ENCODE measurements at places on chromosomes 7 and 10. TPM values are rescaled to one million over a fixed set of nuclear protein-coding genes. Genes with fewer than 3 reads are reported as not detected.

STEAP4 gene
- 0.52 TPM for polyA plus RNA-seq

CEP55 gene
- polyA plus RNA-seq: 17.7 TPM

GRCh38 chr7:28587211-28587610 lies 174.9 kb downstream of the CREB5 start:
- DNase-seq: no peak

GIMAP6 gene
- polyA plus RNA-seq: 0.09 TPM

DNA sequence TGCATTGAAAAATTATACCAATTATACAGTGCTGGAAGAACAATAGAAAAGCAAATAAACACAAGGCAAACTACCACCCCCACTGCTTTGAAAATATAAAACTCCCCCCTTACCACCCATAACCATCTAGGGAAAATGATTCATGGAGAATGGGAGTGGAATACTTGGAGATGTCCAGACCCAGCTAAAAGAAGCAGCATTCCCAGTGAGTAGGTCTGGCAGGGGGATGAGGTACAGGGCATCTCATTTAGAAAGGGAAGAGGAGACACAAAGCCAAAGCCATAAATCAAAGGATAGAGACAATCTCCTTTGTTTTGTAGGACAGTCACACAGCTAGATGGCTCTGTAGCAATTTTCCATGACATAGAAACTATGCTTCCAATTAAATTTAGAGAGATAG lies 36.0 kb upstream of the DGKI start:
- no peak for DNase-seq

DNA sequence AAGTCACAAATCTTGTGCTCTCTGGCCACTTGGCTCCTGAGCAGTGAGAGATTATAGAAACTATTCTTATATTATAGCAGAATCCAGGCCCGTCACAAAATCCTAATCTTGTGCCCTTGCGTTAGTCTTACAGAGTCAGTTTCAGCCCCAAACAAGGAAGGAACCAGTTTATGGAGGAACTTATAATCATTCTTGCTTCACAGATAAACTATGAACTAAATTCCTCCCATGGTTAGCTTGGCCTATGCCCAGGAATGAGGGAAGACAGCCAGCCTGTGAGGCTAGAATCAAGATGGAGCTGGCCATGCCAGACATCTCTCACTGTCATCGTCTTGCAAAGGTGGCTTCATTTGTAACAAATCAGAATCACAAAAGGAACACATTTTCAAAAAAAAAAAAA lies 199.7 kb upstream of the PITRM1 start:
- DNase-seq: no peak

GRCh38 chr10:17984056-17984455 lies 32.3 kb downstream of the SLC39A12 start:
- no peak for DNase-seq

GRCh38 chr10:132508581-132509443 lies 28.8 kb upstream of the INPP5A start:
- DNase-seq: no peak

DNA sequence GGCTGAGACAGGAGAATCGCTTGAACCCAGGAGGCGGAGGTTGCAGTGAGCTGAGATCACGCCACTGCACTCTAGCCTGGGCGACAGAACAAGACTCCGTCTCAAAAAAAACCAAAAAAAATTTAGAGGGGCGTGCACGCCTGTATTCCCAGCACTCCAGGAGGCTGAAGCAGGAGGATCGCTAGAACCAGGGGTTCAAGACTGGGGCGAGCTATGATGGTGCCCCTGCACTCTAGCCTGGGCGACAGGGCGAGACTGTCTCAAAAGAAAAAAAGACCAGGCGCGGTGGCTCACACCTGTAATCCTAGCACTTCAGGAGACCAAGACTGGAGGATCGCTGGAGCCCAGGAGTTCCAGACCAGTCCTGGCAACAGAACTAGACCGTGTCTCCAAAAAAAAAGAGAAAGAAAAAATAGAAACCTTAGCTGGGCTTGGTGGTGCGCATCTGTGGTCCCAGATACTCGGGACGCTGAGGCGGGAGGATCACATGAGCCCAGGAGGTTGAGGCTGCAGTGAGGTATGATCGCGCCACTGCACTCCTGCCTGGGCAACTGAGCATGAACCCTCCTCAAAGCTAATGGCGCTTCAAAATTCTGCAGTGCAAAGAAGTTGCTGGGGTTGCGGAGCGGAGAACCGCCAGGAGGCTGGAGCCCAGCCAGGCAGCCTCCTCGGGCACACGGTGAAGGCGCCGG lies 382 bp upstream of the MBLAC1 start:
- DNase-seq: no peak

GRCh38 chr7:159160450-159160849 lies 15.8 kb upstream of the VIPR2 start:
- DNase-seq: no peak

GRCh38 chr7:134935701-134936100 lies 50.6 kb upstream of the AGBL3 start:
- DNase-seq: no peak

GRCh38 chr10:125700355-125700911 lies 17.5 kb upstream of the TEX36 start:
- no peak for DNase-seq

ASB13 gene
- polyA plus RNA-seq: 6.4 TPM

REPIN1 gene
- polyA plus RNA-seq: 13.9 TPM

ZNF853 gene
- 0.03 TPM for polyA plus RNA-seq

DNA sequence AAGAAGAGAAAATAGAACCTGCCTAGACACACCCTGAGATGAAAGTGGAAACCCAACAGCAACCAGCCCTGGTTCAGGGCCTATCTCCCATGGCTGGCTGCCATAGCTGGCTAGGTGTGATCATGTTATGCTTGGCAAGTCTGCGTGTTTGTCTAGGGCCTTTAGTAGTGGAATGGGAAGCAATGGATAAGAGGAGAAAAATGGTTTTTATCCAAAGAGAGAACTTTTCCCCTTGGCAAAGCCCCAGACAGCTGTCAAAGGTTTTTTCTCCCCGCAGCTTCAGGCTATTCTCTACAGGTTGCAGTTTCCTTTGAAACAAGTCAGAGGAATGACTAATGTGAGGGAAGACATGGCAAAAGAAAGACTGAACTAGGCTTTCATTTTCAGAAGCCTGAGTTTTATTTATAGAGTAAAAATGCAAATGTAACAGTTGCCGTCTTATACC lies 161.5 kb downstream of the SEMA3D start:
- no peak for DNase-seq

DNA sequence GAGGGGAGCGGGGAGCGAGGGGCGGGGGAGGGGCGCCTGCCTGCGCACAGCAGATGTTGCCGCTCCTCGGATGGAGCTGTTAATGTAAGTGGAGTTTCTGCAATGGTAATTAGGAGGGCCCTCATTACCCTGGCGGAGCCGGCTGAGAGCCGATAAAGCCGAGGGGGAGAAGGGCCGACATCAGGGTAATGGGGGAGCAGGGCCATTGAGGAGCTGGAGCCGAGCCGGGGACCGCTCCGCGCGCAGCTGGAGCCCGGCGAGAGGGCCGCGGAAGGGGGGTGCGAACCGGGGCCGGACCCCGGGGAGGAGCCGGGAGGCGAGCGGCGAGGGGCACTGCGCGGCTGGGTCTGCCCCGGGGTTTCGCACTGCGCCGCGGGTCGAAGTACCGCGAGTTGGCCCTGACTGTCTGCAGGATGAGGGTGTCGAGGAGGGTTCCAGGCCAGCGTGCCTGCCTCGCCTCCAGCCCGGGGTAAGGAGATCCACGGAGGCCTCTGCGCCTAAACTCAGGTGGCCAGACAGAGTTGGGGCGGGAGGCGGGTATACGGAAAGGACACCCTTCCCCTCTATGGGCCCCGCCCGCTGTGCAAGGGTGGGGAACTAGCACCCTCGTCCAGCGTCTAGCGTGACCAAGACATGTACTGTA lies 55.0 kb upstream of the LBX1 start:
- no peak for DNase-seq

EPO gene
- 0.41 TPM for polyA plus RNA-seq

DNA sequence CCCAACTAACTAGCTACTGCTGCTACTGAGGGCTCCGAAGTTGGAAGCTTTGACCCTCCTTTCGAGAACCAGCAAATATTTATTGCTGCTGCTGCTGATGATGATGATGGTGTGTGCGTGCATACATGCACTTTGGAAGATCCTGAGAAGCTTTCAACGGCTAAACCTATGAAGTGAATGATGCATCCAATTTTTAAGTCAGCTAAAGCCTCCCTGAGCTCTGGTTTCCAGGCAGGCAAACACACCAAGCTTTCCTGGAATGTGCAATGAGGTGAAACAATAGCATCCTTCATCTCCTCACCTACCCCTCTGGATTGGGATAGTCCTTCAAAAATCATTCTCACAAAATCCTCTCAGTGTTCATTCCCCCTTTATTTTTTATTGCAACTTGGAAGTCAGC lies 13.9 kb downstream of the MACC1 start:
- no peak for DNase-seq

DNA sequence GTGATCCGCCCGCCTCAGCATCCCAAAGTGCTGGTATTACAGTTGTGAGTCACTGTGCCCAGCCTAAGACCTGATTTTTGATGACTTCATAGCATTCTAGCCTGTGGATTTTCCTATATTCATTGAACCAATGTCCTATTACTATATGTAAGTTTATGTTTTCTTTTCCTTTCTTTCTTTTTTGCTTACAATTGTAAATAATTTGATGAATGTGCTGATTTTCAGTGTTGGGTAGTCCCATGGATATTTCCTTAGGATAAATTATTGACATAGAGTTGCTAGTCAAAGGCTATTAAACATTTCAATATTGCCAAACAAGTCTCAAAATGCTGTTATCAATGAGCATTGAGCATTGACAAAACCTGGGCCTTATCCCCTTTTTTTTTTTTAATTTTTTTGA lies 9.9 kb upstream of the PHYH start:
- DNase-seq: no peak

GRCh38 chr7:4613846-4614548 lies 68.1 kb upstream of the FOXK1 start:
- DNase-seq: no peak

- DNase-seq: no peak
Observed at GRCh38 chr10:100265821-100266485, 1.5 kb downstream of the CWF19L1 start.

DNA sequence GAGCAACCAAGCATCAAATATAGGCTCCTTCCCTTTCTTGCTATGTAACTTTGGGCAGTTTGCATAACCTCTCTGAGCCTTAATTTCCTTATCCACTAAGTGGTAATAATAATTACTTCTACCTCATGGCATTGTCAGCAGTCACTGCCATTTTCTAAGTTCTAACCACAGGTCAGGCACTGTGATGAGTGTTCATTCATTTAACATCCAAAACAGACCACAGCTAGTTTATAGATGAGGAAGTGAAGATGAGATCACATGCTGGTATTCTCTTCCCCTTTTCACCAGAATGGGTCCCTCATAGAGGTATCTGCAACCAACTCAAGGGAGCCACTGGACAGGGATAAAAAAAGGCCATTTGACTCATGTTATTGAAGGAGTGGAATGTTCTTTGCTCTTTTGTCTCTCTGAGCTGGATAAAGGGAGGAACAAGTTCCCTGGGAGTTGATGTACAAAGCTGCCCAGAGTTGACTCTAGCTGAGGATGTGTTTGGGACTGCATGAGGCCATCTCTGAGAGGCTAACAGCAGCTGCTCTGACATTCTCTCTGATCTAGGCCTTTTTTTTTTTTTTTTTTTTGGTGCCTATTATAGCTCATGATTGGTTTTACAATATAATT lies 65.0 kb downstream of the DNAJC12 start:
- DNase-seq: no peak

GRCh38 chr10:117439243-117439912 lies 64.1 kb upstream of the PDZD8 start:
- DNase-seq: peak; percentile 98

SFXN3 gene
- 78.7 TPM for polyA plus RNA-seq

- no peak for DNase-seq
Observed at GRCh38 chr10:81031774-81032173, 494.1 kb downstream of the SH2D4B start.

DNA sequence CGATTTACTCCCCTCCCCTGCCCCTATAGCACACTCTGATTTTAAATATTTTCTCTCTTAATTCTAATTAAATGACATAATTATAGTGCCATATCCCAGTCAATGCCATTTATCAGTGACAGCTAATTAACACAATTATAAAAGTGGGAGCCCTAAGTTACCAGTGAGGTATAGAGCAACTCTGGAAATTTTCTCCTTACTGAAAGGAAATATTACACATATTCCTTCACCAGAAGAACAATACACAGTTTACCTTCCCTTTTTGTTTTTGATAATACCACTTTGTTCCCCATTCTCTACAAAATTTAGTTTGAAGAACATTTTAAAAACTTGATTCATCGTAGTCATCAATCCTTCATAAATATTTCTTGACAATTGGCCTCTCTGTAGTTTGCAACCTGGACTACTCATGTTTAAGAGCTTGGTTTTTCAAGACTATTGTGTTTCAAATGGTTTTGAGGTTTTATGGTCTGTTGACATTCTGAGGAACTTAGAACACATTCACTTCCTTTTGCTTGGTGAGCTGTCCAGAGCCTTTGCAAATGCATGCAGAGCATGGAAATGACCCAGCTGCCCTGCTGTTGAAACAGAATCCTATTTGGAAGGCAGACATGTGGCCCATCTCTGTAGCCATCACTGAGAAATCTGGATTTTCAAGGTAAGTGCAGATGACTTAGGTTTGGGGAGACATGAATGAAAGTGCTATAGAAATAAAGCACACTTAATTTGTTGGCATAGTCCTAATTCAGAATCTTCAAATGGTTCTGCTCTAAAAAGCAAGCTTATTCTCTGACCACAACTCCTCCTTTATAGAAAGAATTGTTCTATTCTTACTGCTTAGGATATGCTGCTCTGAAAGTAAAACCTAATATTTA lies at the start of gene GPR141:
Gene GPR141, plus strand, starts transcription at position 521 of the 875 bp plus-strand sequence. CDS start 56,628 bp downstream, outside the sequence.
- DNase-seq: no peak

DNA sequence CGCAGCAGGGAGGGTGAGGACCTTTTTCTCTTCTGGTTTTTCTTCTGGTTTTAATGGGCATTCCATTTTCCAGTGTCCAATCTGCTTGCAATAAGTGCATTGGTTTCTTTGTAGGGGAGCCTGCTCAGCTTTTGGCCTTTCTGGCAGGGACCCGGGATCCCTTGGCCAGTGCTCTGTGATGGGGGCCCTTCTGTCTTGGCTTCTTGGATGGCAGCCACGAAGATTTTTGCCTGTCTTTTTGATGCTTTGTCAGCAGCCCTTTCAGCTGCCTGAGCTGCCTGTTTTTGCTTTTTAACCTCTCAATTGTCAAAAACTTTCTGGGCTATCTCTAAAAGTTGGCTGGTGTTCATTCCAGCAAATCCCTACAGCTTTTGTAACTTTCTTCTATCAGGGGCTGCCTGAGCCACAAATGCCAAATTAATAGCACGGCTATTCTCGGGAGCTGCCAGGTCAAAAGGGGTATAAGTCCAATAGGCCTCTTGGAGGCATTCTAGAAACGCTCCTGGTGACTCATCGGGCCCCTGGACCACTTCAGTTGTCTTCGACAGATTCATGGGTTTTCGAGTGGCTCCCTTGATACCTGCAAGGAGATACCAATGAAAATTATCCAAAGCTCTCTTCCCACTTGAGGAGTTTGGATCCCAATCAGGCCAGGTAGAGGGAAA lies 179.9 kb upstream of the MBL2 start:
- DNase-seq: no peak

- no peak for DNase-seq
Observed at GRCh38 chr10:15112657-15113056, 15.5 kb downstream of the RPP38 start.

EN2 gene
- 0.09 TPM for polyA plus RNA-seq
